ENCODE measurements at places on chromosomes 11 and 22. TPM values are rescaled to one million over a fixed set of nuclear protein-coding genes. Genes with fewer than 3 reads are reported as not detected.

CDC42BPG gene
- total RNA-seq: 2.3 TPM

CASTOR1 gene
- 4.5 TPM for total RNA-seq

LYVE1 gene
- not detected for total RNA-seq

HBB gene
- not detected for total RNA-seq

SMC1B gene
- total RNA-seq: not detected

DNA sequence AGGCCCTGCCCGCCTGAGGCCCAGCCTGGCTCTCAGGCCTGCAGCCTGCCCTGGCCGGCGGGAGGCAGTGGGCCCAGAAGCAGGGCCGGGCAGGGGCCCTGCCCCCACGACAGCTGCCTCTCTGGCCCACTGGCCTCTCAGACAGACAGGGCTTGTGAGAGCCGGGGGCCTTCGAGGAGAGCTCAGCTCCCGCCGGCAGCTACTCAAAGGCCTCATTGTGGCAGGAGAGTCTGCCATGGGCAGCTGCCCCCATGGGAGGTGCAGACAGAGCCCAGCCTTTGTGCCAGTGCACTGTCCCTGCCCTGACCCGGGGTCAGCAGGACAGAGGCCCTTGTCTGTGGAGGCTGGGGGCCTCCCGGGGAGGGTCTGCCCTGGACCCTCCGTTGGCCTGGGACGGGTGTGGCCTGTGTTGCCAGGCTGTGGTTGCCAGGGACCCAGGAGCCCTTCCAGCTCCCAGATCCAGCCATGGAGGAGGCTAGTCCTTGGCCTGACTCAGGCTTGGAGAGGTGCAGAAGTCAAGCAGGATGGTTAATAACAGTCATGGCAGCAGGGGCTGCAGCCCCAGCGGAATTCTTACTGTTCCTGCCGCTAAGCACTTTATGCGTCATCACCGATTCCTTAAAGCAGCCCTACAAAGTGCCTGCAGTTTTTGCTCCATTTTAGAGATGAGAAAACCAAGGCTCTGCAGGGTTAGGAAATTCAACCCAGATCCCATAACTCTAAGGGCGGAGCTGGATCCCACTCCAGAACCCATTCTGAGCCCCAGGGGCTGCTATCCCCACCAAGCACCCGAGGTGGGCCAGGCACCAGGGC, 12.5 kb downstream of the FLRT1 start:
- H3K4me1 ChIP-seq: peaks cover 5% of the 10 kb centered on the region
- no peaks in the 10 kb centered on the region for H3K36me3 ChIP-seq
- H3K4me3 ChIP-seq: no peak overlapping the region
- H3K27me3 ChIP-seq: peaks cover 7% of the 10 kb centered on the region

GRCh38 chr11:110242746-110243145, 53.7 kb downstream of the RDX start:
- H3K4me3 ChIP-seq: no peak overlapping the region
- no peaks in the 10 kb centered on the region for H3K27me3 ChIP-seq

DNA sequence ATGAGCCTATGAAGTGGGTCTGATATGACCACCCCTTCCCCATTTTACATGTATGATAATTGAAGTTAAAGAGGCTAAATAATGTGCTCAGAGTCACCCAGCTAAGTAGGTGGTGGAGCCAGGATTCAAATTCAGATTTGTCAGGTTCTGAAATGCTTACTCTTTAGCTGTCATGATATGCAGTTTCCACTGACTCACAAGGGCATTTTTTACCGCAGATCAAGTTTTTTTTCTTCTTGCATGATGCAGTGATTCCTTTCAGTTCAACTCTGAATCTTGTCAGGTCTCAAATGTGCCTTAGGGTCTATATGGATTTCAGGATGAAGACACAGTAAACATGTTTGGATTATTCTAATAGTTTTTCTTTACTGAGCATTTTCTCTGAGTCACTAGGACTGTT, 12.6 kb upstream of the TRIM44 start:
- DNase-seq: no peak
- H3K36me3 ChIP-seq: no peaks in the 10 kb centered on the region
- H3K27ac ChIP-seq: no peak overlapping the region
- peaks cover 2% of the 10 kb centered on the region for H3K4me1 ChIP-seq
- H3K4me3 ChIP-seq: no peak overlapping the region

DNA sequence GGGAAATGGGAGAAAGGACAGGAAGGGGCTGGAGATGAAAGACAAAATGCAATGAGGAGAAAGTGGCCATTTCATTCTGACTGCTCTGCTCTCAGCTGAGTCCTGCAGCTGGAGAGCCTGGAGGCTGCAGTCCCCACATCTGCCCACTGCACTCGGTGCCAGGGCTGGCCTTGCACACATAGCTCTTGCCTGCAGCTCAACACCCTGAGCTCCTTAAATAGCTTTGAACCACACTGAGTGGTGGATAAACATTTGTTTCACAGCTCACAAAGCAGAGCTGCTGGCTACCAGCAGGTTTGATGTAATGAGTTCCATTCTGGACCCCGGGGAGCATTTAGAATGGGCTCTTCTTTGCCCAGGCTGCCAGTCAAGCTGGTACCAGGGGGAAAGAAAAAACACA, 426.1 kb upstream of the CADM1 start:
- H3K27me3 ChIP-seq: peaks cover 5% of the 10 kb centered on the region
- peaks cover 31% of the 10 kb centered on the region for H3K4me1 ChIP-seq
- H3K27ac ChIP-seq: no peak overlapping the region

DNA sequence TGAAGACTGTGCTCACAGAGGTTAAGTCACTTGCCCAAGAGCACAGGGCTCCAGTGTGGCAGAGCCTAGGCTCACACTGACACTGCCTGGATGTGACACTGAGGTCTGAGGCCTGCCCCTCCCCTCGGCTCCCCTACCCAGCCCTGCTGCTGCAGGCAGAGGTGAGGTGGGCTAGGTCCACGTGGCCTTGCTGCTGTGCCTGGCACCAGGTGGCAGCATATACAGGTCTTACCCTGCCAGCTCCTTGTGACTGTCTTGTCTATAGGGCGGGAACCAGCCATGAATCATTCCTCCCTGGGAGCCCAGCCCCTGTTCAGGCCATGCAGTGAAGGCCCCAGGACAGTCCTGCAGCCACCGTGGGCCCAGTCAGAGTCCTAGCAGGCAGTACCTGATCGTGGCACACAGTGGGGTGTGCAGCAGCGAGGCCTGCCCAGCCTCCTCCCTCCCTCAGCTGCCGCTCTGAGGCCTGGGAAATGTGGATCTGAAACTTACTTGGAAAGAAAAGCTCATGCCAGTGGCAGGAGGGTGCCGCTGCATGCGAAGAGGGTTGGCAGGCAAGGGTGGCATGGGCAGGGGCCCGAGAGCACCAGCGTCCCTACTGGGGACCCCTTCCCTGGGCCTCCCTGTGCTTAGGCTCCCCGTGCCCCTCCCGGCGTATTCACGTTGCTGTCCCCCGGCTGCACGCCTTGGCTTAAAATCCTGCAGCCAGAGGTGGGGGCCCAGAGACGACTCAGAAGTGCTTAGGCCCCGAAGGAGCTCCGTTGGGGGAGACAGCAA, 1.2 kb upstream of the CERK start:
- no peaks in the 10 kb centered on the region for H3K36me3 ChIP-seq
- H3K27ac ChIP-seq: no peak overlapping the region
- H3K4me3 ChIP-seq: peak overlapping the region; percentile 80
- peaks cover 5% of the 10 kb centered on the region for H3K27me3 ChIP-seq
- peaks cover 7% of the 10 kb centered on the region for H3K4me1 ChIP-seq
- DNase-seq: peak; percentile 43

GRCh38 chr11:116730601-116731000, 42.2 kb downstream of the BUD13 start:
- H3K4me3 ChIP-seq: no peak overlapping the region
- no peaks in the 10 kb centered on the region for H3K36me3 ChIP-seq
- peaks cover 21% of the 10 kb centered on the region for H3K4me1 ChIP-seq
- H3K27me3 ChIP-seq: peaks cover 9% of the 10 kb centered on the region

GRCh38 chr11:16777613-16777975, 39.1 kb downstream of the C11orf58 start:
- no peak for DNase-seq
- no peak overlapping the region for H3K4me3 ChIP-seq
- no peaks in the 10 kb centered on the region for H3K27me3 ChIP-seq
- H3K4me1 ChIP-seq: peaks cover 3% of the 10 kb centered on the region
- H3K36me3 ChIP-seq: no peaks in the 10 kb centered on the region

DNA sequence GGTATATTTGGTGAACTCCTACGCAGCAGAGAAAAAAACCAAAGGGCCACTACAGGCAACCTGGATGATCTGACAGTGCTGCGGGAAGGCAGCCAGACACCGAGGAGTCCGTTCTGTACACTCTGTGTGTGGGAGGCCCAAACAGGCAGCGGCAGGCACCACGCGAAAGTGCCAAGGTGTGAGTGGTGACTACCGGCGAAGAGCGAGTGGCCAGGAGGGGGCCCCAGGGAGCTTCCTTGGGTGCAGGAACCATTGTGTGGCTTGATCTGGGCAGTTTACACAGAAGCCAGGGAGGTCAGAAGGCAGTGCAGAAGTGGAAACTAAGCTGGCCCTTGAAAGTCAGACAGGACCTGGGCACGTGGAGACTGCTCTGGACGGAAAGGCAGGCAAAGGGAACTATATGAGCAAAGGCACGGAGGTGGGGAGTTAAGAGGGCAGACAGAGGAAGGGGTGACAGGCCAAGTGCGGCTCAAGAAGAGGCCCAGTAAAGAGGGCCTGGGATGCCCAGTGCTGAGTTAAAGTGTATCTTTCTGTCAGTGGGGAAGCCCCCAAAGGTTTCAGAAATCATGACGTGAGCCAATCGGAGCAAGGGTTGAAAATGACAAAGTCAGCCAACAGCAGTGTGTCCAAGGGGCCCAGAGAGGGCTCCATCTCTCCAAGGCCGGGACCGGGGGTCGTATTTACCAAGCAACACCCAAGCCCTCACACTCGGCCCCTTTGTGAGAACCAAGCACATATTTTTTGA, 10.6 kb downstream of the TMEM184B start:
- no peaks in the 10 kb centered on the region for H3K27me3 ChIP-seq
- H3K27ac ChIP-seq: peak overlapping the region; percentile 49
- no peak overlapping the region for H3K4me3 ChIP-seq
- H3K4me1 ChIP-seq: peaks cover 27% of the 10 kb centered on the region

GRCh38 chr11:93116641-93117441, 81.0 kb downstream of the SLC36A4 start:
- no peaks in the 10 kb centered on the region for H3K36me3 ChIP-seq
- H3K27ac ChIP-seq: no peak overlapping the region
- peaks cover 8% of the 10 kb centered on the region for H3K4me1 ChIP-seq

DNA sequence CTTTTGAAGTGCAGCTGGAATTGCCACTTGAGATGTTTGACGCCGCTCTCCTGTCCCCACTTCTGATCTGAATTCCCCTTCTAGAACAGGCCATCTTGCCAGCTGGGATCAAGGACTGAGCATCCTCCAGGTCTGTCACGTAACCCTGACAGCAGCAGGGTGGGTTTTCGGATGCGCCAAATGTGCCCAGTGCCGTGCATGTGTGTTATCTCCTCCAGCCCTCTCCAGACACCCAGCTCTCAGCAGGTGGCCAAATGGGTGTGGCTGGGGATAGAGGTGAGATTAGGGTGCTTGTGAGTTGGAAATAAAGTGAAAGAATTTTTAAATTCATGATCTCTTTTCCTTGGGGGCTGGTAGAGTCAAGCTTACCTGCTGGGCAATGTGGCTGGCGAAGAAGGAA, 3.3 kb downstream of the OSBP2 start:
- no peaks in the 10 kb centered on the region for H3K4me1 ChIP-seq
- H3K27me3 ChIP-seq: peaks cover 15% of the 10 kb centered on the region
- H3K27ac ChIP-seq: no peak overlapping the region
- H3K36me3 ChIP-seq: no peaks in the 10 kb centered on the region

DNA sequence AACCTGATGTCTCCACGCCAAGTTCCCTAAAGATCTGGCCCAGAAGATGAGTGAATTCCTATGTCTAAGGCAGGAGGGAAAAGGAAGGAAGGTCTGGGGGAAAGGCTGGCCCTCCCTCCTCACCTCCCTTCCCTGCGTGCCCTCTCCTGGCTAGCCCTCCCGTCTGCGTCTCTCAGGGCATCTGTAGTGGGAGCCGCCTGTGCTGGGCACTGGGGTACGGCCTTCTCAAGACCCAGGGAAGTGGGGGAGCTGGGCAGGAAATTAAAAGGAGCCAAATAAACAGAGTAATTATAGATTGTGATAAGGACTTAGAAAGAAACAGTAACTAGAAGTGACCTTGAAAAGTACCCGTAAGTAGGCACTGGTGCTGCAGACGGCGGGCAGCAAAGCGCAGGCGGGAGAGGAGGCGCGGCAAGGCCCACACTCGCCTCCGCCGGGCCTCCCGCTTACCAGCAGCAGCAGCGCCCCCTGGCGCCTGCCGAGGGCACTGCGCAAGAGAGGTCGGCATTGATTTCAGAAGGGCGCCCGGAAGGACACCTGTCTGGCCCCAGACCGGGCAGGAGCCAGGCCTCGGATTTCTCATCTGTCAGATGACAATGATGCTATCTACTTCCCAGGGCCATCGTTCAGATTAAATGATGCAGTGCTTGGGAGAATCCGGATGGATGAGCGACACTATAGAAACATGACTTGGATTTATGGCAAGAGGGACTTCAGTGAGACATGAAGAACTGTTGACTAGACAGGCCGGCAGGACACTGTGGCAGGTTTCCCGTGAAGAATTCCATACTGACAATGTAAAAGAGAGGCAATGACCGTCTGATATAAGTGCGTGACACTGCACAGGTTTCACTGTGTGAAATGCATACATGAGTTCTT, 7.3 kb downstream of the KCNJ1 start:
- peak; percentile 85 for DNase-seq
- H3K4me1 ChIP-seq: no peaks in the 10 kb centered on the region
- H3K27ac ChIP-seq: no peak overlapping the region
- no peak overlapping the region for H3K4me3 ChIP-seq

- peak overlapping the region; percentile 78 for H3K4me3 ChIP-seq
- DNase-seq: peak; percentile 94
- peaks cover 23% of the 10 kb centered on the region for H3K4me1 ChIP-seq
Observed at GRCh38 chr11:46389450-46390330, 1.9 kb downstream of the CHRM4 start.

DNA sequence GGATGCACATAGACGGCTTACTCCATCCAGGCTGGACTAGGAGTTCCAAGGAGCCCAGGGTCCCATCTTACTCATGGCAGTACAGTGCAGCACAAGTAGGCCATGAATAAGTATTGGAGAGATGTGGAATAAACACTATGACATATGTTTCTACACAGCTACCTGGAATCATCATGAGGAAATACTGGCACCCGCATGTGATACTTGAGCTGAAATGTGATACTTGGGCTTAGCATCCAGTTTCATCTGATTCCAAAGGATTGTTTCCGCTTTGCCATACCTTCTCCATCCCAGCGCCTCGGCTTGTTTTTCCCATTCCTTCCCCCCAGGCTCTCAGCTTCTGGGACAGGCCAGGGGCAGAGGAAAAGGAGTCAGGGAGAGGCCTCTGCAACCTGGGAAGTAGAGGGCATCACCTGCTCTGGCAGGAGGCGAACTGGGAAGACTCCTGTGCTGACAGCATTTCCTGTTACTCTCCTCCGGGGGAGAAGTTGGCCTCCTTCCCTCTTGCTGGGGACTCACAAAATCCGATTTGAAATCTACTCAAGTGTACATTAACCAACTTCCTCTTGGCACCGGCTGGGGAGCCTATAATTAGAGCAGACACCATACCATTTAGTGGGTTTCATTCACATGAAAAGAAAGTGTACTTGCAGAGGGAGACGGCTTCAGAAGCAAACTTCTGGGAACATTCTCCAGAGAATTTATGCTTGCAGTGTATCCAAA, 187.8 kb downstream of the MIAT start:
- peaks cover 4% of the 10 kb centered on the region for H3K27me3 ChIP-seq
- H3K27ac ChIP-seq: no peak overlapping the region
- no peak for DNase-seq

- H3K27me3 ChIP-seq: peaks cover 48% of the 10 kb centered on the region
- H3K27ac ChIP-seq: no peak overlapping the region
- no peak overlapping the region for H3K4me3 ChIP-seq
- H3K36me3 ChIP-seq: no peaks in the 10 kb centered on the region
- DNase-seq: no peak
Observed at GRCh38 chr11:124846070-124846673, 19.1 kb upstream of the ROBO3 start.

Data from glutamatergic neuron (in vitro differentiated cells).